ENCODE measurements at places on chromosomes 7 and 10. TPM values are rescaled to one million over a fixed set of nuclear protein-coding genes. Genes with fewer than 3 reads are reported as not detected.

The NCAPG2 gene
- total RNA-seq, result 173 TPM

The ITGA8 gene
- total RNA-seq, result not detected

The TUBAL3 gene
- total RNA-seq, result not detected

The SUN3 gene
- total RNA-seq, result not detected

DNA sequence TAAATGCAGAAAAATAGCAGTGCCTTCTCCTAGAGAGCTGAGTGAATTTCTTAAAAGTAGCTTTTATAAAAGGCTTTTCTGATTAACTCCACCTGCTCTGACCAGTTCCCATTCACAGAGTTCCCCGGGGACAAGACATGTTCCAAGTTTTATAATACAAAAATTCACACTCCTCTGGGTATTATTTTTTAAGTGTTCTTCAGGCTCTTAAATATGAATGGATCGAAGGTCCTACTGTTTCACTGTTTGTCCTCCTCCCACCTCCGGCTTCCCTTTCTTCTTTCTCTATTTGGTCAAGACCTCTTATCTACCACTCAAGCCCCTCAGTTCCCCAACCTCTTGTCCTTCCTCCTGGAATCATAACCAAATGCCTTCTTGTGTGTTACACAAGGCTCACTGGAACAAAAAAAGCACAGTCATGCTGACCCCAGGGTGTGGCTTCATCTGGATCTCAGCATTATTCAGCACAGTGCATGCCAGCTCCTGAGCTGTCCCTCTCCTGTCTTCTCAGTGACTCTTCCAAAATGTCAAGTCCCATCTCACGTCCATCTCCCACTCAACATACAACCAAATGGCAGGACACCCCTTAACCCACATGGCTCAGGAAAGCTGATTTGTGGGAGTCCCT, 222.4 kb downstream of the SORCS1 start:
- H3K4me1 ChIP-seq, result no peaks in the 10 kb centered on the region
- H3K36me3 ChIP-seq, result no peaks in the 10 kb centered on the region
- no peak overlapping the region for H3K4me3 ChIP-seq
- no peaks in the 10 kb centered on the region for H3K27me3 ChIP-seq
- DNase-seq, result no peak

- no peaks in the 10 kb centered on the region for H3K4me1 ChIP-seq
- no peaks in the 10 kb centered on the region for H3K36me3 ChIP-seq
- H3K27me3 ChIP-seq, result peaks cover 35% of the 10 kb centered on the region
- H3K27ac ChIP-seq, result no peak overlapping the region
- no peak overlapping the region for H3K4me3 ChIP-seq
These were observed 16.0 kb upstream of the VWA2 start for GRCh38 chr10:114223066-114223465.

GRCh38 chr7:154832557-154833138, 170.3 kb downstream of the PAXIP1 start:
- H3K36me3 ChIP-seq, result no peaks in the 10 kb centered on the region
- H3K27me3 ChIP-seq, result no peaks in the 10 kb centered on the region
- no peak for DNase-seq
- no peak overlapping the region for H3K27ac ChIP-seq
- no peak overlapping the region for H3K4me3 ChIP-seq
- no peaks in the 10 kb centered on the region for H3K4me1 ChIP-seq

GRCh38 chr7:74293577-74293908, 4.3 kb downstream of the CLIP2 start:
- peaks cover 16% of the 10 kb centered on the region for H3K27me3 ChIP-seq
- H3K36me3 ChIP-seq, result no peaks in the 10 kb centered on the region
- no peak overlapping the region for H3K27ac ChIP-seq
- peaks cover 16% of the 10 kb centered on the region for H3K4me1 ChIP-seq
- H3K4me3 ChIP-seq, result no peak overlapping the region
- DNase-seq, result no peak

GRCh38 chr10:125118011-125118611, 42.3 kb downstream of the CTBP2 start:
- H3K27me3 ChIP-seq, result no peaks in the 10 kb centered on the region
- H3K27ac ChIP-seq, result no peak overlapping the region
- no peak for DNase-seq
- H3K36me3 ChIP-seq, result no peaks in the 10 kb centered on the region

DNA sequence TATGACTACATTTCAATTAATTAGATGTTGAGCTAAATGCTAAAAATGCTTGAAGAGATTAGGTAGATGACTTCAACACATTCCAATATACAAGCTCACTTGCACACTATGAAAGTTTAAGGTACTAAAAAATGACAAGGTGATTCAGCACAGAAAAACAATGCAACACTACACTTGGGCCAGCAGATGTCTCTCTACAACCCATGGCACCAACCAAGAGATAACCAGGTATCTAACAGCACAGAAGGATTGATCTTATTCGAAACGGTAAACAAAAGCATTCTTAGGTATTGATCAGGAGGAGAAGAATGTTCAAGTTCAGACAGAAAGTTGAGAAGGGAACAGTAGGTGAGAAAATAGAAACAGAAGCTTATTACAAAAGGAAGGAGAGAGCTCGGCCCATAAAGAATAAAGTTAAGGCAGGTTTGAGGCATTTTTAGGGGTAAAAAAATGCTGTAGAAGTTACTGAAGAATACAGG, 248.2 kb upstream of the KLF14 start:
- peak; percentile 46 for DNase-seq
- H3K27me3 ChIP-seq, result no peaks in the 10 kb centered on the region

GRCh38 chr10:21513405-21513788, 12.1 kb downstream of the SKIDA1 start:
- DNase-seq, result no peak
- peaks cover 72% of the 10 kb centered on the region for H3K27me3 ChIP-seq
- peaks cover 18% of the 10 kb centered on the region for H3K4me1 ChIP-seq
- peaks cover 3% of the 10 kb centered on the region for H3K36me3 ChIP-seq

DNA sequence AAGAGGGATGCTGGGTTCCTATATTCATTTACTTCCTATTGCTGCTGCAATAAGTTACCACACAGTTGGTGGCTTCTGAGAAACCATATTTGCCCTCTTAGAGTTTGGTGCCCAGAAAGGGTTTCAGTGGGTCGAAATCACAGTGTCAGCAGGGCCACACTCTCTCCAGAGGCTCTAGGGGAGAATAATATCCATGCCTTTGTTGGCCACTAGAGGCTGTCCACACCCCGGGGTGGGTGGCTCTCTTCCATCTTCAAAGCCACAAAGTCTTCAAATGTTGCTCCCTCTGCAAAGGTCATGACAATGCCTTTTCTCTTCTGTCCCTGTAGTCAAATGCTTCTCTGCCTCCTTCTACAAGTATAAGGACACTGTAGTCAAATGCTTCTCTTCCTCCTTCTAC, 989.4 kb downstream of the CCSER2 start:
- H3K4me1 ChIP-seq, result no peaks in the 10 kb centered on the region
- DNase-seq, result no peak
- no peak overlapping the region for H3K4me3 ChIP-seq
- no peaks in the 10 kb centered on the region for H3K36me3 ChIP-seq

- no peaks in the 10 kb centered on the region for H3K27me3 ChIP-seq
- H3K36me3 ChIP-seq, result no peaks in the 10 kb centered on the region
- peak; percentile 10 for DNase-seq
These were observed 1246.6 kb upstream of the LRRN3 start for GRCh38 chr7:109844362-109844761.

DNA sequence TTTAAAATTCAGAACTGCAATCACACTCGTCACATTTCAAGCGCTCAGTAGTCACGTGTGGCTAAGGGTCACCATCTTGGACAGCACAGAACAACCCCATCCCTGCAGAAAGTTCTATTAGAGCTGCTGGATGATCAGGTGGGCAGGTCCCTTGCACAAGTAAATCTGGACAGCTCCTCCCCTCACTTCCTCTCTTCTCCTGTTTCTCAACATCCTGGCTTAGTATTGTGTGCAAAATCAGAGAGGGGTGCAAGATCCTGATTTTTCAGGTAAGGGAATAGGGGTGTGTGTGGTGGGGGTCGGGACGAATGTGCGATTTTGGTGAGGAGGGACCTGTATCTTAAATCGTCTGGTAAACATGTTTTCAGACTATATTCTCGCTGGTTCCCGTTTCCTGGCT, at the start of gene GIMAP4:
GIMAP4 (plus strand) TSS at position 222 of the 400 bp plus-strand sequence. CDS start 2,512 bp downstream, outside the sequence.
- H3K4me3 ChIP-seq, result peak within 1 kb of the TSS; percentile 92
- H3K27me3 ChIP-seq, result no peaks in the 10 kb centered on the region
- H3K27ac ChIP-seq, result peak within 1 kb of the TSS; percentile 94

DNA sequence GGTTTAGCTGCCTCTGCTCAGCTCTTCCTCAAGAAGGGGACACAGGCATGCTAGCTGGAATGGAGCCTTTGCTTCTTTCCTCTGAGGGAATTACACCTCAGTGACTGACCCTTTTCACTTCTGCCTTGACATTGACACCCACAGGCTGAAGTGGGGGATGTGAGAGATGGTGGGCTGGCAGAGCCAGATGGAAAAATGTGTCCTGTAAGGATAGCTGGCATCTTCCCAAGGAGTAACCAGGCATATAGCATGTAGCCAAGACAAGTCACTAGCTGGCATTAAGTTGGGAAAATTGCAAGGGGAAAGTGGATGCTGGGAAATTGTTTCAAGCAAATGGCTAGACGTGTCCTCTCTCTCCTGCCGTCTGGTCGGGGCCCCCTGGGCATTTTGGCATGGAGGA, 19.9 kb downstream of the STMP1 start:
- no peak overlapping the region for H3K4me3 ChIP-seq
- no peak for DNase-seq
- H3K36me3 ChIP-seq, result peaks cover 10% of the 10 kb centered on the region

GRCh38 chr10:77079592-77080300, 557.9 kb downstream of the KCNMA1 start:
- H3K4me1 ChIP-seq, result no peaks in the 10 kb centered on the region
- no peak for DNase-seq
- H3K36me3 ChIP-seq, result no peaks in the 10 kb centered on the region
- peaks cover 1% of the 10 kb centered on the region for H3K27me3 ChIP-seq
- H3K27ac ChIP-seq, result no peak overlapping the region

DNA sequence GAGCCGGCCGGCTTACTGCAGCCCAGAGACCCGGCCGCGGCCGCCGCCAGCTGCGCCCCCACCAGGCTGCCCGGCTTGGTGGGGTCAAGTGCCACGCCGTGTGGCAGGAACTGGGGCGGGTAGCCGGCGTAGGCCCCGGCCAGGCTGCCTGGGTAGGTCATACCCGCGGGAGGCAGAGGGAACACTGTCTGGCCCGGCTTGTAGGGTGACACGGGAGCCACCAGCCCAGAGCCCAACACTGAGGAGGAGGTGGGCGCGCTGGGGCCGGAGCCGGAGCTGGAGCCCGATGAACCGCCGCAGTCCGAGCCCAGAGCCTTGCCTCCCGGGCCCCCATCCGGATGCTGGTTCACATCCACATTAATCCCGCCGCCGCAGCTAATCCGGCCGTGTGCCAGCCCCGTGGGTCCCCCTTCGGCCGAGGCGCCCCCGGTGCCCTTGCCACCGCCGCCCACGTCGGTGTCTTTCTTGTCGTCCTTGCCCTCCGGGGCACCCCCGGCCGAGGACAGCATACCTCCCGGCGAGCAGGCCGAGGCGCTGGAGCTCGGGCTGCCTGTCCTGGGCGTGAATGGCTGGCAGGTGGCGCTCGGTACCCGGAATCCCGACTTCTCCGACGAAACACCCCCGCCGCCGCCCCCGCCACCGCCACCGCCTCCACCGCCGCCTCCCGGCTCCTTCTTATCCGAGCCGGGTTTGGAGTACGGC, 2.0 kb downstream of the ZNF503 start:
- no peak overlapping the region for H3K27ac ChIP-seq
- peaks cover 35% of the 10 kb centered on the region for H3K4me1 ChIP-seq
- H3K4me3 ChIP-seq, result peak overlapping the region; percentile 63
- peaks cover 60% of the 10 kb centered on the region for H3K27me3 ChIP-seq

- no peak overlapping the region for H3K27ac ChIP-seq
- peaks cover 12% of the 10 kb centered on the region for H3K36me3 ChIP-seq
- no peaks in the 10 kb centered on the region for H3K27me3 ChIP-seq
- H3K4me3 ChIP-seq, result no peak overlapping the region
- H3K4me1 ChIP-seq, result peaks cover 16% of the 10 kb centered on the region
These were observed 103.5 kb downstream of the SND1 start for GRCh38 chr7:127755521-127755920.

GRCh38 chr10:65968871-65969270, 957.0 kb upstream of the LRRTM3 start:
- H3K36me3 ChIP-seq, result no peaks in the 10 kb centered on the region
- no peaks in the 10 kb centered on the region for H3K4me1 ChIP-seq
- no peak overlapping the region for H3K27ac ChIP-seq
- no peak overlapping the region for H3K4me3 ChIP-seq
- no peaks in the 10 kb centered on the region for H3K27me3 ChIP-seq
- DNase-seq, result no peak

- no peak overlapping the region for H3K4me3 ChIP-seq
- H3K36me3 ChIP-seq, result no peaks in the 10 kb centered on the region
- H3K27ac ChIP-seq, result no peak overlapping the region
- H3K4me1 ChIP-seq, result no peaks in the 10 kb centered on the region
- H3K27me3 ChIP-seq, result no peaks in the 10 kb centered on the region
- DNase-seq, result no peak
These were observed 149.7 kb downstream of the LRRTM3 start for GRCh38 chr10:67075491-67075971.

- no peak overlapping the region for H3K27ac ChIP-seq
- DNase-seq, result no peak
- H3K36me3 ChIP-seq, result peaks cover 16% of the 10 kb centered on the region
- H3K27me3 ChIP-seq, result no peaks in the 10 kb centered on the region
- no peak overlapping the region for H3K4me3 ChIP-seq
- no peaks in the 10 kb centered on the region for H3K4me1 ChIP-seq
These were observed 53.8 kb upstream of the SLC16A12 start for GRCh38 chr10:89589101-89589720.

GRCh38 chr10:2097937-2098336, 360.6 kb upstream of the ADARB2 start:
- no peak overlapping the region for H3K4me3 ChIP-seq
- H3K36me3 ChIP-seq, result no peaks in the 10 kb centered on the region
- DNase-seq, result no peak

DNA sequence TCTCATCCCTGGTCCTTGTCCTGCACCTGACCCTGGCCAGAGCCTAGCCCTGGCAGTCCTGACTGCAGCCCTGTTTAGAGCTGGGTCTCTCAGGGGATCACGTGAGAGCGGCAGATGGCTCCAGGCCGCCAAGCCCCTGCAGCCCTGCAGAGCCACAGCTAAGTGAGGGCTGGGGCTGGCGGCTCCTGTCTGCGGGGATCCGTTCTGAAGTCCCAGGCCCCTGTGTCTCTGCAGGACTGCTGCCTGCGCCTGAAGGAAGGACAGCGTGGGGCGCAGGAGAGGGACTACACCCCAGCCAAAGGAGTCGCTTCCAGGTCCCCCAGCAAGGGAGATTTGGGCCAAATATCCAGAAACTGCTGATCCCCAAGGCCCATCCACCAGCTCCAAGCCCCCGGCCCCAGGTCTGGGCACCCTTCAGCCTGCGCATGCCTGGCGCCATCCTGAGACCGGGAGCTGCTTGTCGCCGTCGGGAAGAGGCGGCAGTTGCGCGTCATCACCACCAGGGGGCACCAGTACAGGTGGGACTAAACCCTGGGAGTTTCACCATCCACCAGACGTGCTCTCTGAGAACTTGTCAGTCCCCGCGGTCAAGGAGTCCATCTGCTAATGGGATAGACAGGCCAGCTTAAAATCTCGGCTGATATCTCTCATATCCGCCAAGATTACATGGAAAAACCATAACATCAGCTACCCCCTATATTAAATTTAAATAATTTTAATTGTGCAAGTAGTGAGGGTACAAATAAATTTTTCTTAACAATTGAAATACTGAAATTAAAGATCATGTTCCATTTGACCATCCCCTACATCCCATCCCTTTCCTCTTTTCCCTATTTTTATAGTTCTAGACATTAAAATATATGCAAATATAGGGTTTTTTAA, 25.1 kb upstream of the GHRHR start:
- H3K4me1 ChIP-seq, result no peaks in the 10 kb centered on the region
- DNase-seq, result peak; percentile 68
- no peak overlapping the region for H3K4me3 ChIP-seq
- no peak overlapping the region for H3K27ac ChIP-seq

GRCh38 chr7:157089100-157089610, 49.6 kb upstream of the UBE3C start:
- H3K27me3 ChIP-seq, result peaks cover 7% of the 10 kb centered on the region
- no peak overlapping the region for H3K27ac ChIP-seq
- H3K4me1 ChIP-seq, result no peaks in the 10 kb centered on the region
- no peaks in the 10 kb centered on the region for H3K36me3 ChIP-seq
- H3K4me3 ChIP-seq, result no peak overlapping the region
- DNase-seq, result no peak

Data from activated CD4-positive, alpha-beta T cell treated with anti-CD3 and anti-CD28 coated beads, Interleukin-2, amount 10 ng/mL, durations not matched to agents 7 days and 5 days (primary cell).